G401 (cell line): ENCODE measurements at places on chromosomes 4 and X. TPM values are rescaled to one million over a fixed set of nuclear protein-coding genes. Genes with fewer than 3 reads are reported as not detected.

DNA sequence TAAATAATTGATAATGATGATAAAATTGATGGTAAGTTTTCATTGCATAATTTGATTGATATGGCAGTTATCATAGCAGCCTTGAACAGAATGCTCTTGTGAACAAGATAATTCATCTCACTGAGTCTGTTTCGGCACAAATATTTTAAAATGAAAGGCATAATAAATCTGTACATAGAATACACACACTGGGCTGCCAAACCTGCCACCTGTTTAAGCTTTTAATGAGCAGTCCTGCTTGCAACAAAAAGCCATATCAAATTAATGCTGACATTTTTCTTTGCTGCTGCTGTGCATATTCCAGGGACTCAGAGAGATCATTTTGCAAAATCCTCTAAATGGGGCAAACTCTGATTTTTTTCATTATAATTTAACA lies 201.1 kb downstream of the ARHGAP24 start:
- DNase-seq, result peak; percentile 8

DNA sequence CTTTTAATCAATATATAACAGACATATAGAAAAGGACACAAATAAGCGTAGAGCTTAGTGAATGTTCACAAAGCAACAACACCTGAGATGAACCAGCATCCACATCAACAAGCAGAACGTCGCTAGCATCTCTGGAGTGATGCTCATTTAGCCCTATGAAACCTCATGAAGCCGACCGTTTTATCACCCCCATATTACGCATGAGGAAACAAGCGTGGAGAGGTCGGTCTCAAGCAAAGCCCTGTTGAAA lies 524 bp upstream of the RPS3A start:
- DNase-seq, result no peak

DNA sequence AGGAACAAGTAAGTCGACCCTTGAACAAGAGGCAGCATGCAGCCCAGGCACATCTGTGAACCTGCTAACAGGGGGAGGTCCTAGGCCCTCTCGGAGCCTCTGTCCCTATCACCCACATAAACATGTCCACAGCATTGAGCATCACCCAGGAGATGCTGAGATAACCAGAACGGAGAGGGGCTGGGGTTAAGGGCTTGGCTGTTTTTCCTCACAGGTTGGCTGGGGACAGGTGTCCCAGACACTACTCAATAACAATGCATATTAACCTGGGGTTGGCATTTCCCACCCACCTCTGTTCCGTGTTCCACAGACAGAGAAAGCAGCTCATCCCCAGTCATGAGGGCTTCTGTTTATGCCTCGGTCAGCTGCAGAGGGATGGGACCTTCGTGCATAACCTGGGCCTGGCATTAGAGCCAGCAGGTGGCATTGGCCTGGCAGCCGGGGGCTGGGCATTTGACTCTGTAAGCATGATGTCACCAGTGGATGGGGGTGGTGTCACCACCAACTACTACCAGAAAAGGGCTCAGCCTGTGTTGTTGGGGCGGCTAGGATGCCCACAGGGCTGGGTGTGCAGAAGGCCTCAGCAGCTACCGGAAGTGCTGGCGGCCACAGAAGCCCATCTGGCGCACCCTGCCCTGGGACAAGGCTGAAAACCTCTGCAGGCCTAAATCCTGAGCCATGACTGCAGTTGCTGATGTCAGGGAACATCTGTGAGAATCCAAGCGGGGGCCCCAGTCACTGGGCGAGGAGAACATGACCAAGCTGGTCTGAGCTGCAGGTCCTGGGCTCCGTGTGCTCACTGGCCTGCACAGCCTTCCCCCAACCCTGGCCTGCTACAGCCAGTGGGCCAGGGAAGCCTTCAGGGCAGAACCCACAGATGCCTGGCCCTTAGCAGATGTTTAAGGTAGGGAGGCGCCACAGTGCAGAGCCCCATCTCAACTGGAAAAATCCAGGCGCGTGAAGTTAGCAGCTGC lies 351.4 kb downstream of the NR3C2 start:
- DNase-seq, result no peak

Gene CPE
- total RNA-seq, result 14.6 and 44.4 TPM in 2 replicates

Gene IRS4
- total RNA-seq, result not detected in 2 replicates

Gene EREG
- not detected in 2 replicates for total RNA-seq

Gene LNX1
- 0.31 TPM in 1 of 2 replicates, not detected in the other for total RNA-seq

Gene CXCL1
- not detected in 2 replicates for total RNA-seq

Gene UCP1
- total RNA-seq, result not detected in 2 replicates

Gene TBC1D14
- total RNA-seq, result 53.5 and 58.4 TPM in 2 replicates
